ENCODE measurements at places on chromosomes 5 and 9.

DNA sequence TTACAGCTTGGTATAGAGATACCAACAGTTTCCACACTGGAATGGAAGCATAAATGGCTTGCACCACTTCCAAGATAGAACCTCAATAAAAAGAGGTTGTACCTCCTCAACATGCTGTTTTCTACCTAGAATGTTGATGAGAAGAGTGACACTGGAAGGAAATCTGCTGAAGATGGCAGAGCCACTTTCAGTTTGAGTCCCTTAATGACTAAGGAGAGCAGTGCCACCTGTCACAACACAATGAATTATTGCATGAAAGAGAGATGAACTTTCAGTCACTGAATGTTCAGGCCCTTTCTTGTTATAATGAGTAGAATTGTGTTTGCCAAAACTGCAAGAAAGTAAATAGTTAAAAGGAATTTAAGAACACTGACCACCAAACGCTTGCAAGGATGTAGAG is 958.5 kb downstream of the DTWD2 start:
- DNase-seq: no peak

DNA sequence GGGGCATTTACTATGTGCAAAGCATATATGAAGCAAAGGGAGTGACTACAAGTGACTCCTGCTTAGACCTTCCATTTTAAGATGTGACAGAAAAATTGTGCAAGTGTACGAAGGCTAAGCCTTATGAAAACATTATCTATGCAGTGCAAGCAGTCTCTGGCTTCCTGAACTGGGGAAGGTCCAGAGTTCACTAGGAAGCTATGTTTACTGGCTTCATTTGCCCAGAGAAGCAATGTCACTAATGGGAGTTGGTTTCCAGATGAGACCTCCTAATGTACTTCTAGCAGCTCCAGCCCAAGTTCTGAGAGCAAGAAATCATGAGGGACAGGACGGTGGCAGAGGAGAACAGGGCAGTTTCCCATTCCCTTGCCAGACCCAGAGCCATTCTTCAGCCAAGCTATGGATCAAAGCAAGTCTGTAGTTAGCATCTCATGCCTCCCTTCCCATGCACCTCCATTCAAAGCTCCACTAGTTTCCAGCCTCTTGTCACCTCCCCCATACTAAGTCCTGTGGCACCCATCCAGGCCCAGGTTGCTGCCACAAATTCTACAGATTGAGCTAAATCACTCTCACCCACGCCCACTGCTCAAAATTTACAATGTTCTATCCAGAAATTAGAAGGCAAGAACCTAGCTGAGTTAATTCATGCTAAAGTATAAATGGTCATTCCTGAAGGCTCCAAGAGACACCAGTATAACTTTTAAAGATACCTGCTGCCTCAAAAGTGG is 21.8 kb downstream of the MCTP1 start:
- no peak for DNase-seq

DNA sequence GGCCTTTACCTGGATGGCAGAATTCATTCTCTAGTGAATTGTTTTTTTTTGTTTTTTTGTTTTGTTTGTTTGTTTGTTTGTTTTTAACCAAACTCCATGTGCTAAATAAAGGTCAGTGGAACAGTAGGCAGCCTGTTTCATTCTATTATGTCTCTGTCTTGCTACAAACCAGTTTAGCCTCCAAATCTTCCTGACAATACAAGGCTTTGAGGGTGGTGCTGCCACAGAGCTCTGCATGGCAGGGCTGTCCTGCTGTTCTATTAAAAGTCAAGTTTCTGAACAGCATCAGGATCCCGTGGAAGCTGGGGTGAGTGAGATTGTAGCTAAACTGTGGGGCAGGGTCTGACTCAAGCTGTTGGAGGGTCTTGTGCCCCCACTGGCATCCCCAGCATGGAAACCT is 144.1 kb upstream of the MAST4 start:
- no peak for DNase-seq

DNA sequence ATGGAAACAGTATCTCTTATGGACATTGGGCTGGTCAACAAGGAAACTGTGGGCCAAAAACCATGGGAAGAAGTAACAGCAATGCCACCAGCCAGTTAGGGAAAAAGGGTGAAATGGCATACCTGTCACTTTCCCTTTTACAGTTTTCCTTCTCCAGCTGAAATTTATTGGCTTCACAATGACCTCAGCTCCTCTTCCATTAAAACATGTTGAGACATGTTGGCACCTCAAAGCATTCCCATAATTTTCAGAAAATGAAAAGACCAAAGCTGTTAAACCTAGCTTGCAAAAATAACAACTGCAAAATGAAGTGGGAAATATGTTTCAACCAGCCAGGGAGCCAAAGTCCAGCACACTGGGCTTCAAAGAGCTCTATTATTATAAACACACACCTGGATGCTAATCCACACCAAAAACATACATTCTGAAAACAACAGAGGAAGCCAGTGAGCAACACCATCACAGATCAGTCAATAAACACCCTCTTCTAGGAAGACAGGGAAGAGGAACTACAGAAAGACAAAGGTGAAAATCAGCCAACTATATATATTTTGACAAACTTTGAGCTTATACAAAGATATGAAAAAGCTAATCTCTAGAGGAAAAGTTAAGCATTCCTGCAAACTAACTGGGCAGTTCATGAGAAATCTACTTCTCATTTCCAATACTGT is 78.4 kb upstream of the PTGER4 start:
- no peak for DNase-seq

- DNase-seq: no peak
These were observed 21.3 kb downstream of the PWWP2A start for GRCh38 chr5:160097991-160098390.

- DNase-seq: no peak
These were observed 11.8 kb upstream of the BTNL9 start for GRCh38 chr5:181028032-181028819.

DNA sequence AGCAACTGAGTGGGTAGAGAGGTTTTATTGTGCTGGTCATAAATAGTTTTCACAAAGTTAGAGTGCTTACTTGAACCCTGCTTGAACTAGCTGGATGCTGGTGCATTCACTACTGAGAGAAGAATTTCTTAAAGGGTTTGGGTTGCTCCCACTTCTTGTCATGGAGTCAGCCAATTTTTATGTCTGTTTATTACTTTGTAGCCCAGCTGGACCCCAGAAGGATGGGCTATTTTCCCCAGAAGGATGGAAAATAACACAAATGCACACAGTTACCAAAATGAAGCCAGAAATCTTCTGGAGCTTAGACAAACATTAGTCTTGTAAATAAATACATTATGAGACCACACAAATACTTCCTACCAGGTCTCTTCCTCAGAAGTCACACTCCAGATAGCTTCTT is 480.8 kb upstream of the TNC start:
- no peak for DNase-seq

DNA sequence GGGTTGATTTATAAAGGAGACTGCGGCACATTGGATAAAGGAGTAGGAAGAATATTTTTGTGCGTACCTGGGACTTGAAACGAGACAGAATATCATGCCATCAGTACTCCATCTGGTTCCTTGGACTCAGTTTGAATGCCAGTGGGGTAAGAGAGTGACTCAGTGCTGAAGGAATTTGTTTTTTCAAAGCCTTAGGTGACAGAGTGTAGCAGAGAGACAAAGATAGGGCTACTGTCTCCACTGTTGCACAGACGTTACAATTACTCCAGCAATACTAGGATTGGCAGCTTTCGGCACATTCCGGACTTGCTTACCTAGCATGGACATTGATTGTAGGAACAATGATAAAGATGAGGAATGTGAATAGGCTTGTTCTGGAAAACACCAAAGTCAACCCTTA is 250.7 kb downstream of the KCTD16 start:
- DNase-seq: no peak

GRCh38 chr5:548256-548655 is 24.0 kb upstream of the SLC9A3 start:
- DNase-seq: no peak

DNA sequence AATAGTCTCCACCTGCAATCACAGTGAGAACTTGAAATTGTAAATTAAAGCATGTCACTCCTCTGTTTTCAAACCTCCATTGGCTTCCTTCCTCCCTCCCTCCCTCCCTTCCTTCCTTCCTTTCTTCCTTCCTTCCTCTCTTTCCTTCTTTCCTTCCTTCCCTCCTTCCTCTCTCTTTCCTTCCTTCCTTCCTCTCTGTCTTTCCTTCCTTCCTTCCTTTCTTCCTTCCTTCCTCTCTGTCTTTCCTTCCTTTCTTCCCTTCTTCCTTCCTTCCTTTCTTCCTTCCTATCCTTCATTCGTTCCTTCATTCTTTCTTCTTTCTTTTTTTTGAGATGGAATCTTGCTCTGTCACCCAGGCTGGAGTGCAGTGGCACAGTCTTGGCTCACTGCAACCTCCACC is 595.0 kb upstream of the ZNF608 start:
- DNase-seq: no peak

Data from CD4-positive, alpha-beta T cell treated with Interleukin-10 for 1 hour (primary cell).